ENCODE measurements at places on chromosomes 5 and 9. TPM values are rescaled to one million over a fixed set of nuclear protein-coding genes. Genes with fewer than 3 reads are reported as not detected.
A peak's percentile ranks its signal among the peaks of the same experiment; 100 is the strongest.

Gene PCDHA4
- total RNA-seq, result 0.12 TPM

Gene IRX1
- total RNA-seq, result not detected

Gene SREK1IP1
- total RNA-seq, result 20.8 TPM

Gene ELOVL7
- 0.17 TPM for total RNA-seq

Gene SLC6A18
- total RNA-seq, result not detected

Gene LCN15
- total RNA-seq, result not detected

Gene SPATA6L
- 0.73 TPM for total RNA-seq

DNA sequence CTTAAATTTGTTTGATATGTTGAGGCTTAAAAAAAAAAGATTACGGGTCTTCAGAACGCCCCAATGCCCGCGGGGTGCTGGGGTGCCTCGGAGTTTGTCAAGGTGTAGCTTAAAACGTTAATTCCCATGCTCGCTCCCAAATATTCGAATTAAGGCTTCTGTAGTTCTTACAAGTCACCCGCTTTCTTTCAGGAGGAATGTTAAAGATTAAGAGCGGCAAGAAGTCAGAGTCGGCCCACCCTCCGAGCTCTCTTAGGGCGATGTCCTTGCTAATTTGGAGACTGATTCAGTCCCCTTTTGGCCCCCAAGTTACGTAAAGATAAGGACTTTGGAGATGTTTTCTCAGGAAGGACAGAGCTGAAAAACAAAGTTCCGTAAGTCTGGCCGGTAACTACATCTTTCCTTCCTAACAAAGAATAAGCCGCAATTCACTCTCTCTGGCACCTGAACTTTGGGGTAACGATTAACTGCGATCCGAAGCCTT is 746 bp upstream of the NPM1 start:
- no peak for DNase-seq

GRCh38 chr9:93826209-93826608 is 128.9 kb downstream of the BARX1 start:
- DNase-seq, result no peak

GRCh38 chr5:138418444-138418843 is 20.4 kb upstream of the REEP2 start:
- no peak for DNase-seq

DNA sequence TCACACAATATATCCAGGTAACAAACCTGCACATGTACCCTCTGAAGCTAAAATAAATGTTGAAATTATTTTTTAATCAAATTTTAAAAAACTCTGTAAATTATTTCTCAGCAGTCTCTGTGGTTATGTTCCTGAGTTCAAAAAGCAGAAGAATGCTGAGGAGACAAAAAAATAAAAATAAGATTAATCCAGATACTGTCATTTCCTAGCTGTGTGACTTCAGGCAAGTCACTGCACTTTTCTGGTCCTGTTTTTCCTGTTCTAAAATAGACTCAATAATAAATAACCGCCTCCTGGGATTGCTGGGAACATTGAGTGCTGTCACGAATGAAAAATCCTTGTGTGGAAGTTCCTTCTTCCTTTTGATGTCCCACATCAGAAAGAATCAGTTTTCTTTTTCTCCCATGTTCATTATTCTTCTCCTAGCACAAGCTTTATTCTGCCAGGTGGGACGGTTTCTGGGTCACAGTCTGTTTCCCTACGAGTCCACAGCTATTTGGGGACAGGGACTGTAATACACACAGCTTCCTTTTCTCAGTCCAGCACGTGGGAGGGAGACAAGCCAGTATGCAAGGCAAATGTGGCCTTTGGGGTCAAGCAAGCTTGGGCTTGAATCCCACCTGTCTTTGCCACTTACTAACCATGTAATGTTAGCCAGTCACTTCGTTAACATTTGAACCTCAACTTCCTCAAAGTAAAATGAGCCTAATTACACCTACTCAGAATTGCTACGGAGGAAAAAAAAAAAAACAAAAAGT is 156.9 kb downstream of the TRIM32 start:
- no peak for DNase-seq

DNA sequence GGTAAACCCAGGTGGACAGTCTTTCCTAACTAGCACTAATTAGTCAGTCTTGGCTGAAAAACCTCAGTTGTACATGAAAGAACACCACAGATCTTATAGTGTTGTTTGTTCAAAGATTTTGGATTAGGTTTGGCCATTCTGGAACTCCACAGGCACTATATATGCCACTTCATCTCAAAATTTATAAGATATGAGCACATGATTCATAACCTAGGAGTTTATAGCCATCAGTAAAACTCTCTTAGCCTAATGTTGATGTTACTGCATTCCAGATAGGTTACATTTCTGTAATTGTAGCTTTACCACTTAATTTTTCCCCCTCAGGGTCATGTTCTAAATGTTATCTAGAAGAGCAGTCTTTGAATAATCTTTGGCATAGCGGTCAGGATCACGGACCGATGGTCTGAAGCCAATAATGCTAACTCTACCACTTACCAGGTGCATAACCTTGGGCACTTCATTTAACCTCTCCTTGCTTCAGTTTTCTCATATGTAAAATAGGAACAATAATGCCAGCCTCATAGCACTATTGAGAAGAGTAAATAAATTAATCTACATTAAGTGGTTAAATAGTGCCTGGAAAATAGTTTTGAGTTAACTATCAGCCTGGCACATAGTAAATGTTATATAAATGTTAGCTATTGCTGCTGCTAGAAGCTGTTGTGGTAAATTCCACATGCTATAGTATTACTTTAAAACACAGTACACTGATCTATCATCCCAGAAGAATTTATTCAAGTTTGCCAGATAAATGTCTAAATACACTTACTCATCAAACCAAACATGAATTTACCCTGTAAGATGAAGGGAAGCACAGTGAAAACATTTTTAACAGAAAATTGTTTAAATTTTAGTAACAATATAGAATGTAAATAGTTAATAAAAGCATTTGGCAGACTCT is 743.9 kb downstream of the NR2F1-AS1 start:
- DNase-seq, result peak; percentile 75

DNA sequence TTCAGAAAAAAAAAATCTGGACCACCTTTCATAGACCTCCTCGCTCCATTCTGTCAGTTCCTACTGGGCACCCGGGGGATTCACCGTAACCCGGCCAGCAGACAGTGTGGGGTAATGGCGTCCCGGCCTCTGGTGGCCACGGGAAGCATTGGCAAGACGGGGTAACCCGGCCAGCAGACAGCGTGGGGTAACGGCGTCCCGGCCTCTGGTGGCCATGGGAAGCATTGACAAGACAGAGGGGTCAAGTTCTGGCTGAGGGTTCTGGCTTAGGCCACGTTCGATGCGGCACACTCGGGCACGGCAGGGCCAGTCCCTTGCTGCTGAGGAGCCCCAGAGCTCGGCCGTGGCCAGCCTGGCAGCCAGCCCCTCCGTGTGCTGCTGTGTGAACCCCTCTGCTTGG is 116.2 kb upstream of the RAPGEF1 start:
- no peak for DNase-seq

GRCh38 chr9:104820336-104820735 is 56.4 kb downstream of the NIPSNAP3B start:
- DNase-seq, result no peak

DNA sequence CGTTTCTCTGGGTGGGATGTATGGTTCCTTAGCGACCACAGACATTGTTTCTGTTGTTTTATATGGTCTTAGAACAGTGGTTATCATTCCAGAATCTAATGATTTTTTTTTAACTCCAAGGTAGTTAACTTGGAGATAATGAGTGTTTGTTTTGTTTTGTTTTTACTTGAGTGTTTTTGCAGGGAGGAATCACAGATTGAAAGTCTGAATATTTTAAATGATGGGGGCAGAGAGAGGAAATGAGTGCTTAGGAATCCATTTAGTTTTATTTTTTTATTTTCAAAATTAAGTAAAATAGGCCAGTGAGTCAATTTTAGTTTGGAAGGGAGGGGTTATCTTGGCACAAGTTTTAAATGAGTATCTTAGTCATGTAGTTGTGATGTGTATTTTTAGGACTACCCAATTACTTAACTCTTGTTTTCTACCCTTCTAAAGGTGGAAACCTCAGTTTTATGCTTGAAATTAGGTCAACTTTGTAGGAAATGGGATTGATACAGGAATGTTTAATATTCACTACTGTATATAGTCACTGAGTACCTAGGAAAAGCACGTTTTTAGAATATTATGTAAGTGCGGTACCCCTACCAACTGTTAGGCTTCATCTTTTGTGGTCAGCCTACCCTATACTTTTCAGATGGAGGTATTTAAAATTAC is 2.0 kb downstream of the UBE2R2 start:
- DNase-seq, result peak; percentile 55

- no peak for DNase-seq
Observed at GRCh38 chr5:133241179-133242092, 189.6 kb downstream of the HSPA4 start.
